AG10803 (cell line): ENCODE measurements at places on chromosomes 5 and 9.

DNA sequence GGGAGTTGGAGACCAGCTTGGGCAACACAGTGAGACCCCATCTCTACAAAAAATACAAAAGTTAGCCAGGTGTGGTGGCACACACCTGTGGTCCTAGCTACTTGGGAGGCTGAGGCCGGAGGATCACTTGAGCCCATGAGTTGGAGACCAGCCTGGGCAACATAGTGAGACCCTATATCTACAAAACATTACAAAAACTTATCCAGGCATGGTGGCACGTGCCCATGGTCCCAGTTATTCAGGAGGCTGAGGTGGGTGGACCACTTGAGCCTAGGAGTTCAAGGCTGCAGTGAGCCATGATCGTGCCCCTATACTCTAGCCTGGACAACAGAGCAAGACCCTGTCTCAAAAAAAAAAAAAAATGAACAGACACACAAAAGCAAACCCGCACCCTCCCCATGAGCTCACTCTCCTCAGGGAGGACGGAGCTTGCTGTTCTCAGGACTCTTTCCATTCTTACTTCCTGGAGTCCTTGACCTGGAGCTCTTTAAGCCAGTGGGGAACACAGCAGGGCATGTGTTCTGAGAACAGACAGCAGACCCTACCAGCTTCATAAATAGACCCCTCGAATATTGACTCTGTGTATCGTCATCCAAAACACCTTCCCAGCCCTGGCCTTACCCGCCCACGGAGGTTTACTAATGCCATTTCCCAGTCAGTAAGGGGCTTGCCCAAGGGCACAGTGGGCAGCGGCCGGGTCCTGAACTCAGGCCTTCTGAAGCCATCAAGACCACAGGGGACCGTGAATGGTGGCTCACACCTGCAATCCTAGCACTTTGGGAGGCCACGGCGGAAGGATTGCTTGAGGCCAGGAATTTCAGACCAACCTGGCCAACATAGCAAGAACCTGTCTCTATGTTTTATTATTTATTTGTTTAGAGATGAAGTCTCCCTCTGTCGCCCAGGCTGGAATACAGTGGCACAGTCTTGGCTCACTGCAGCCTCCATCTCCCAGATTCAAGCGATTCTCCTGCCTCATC lies 11.1 kb downstream of the PTGES2 start:
- DNase-seq, result no peak

DNA sequence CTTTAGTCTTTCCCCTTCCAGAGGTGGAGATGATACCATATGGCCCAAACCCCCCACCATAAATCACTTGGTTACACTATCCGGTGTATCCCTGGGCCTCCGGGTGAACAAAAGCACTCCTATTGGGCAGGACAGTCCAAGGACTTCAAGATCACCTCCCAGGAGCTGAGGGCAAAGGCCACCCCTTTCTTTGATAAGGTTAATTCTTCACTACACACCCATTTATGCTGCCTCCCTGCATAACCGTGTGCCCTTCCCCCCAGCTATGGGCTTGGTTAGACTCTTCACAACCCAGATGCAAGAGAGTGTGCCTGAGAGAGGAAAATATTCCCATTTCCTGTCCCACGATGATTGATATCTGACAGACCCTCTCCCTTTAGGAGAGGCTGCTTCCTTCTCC lies 64.8 kb upstream of the PRRC1 start:
- no peak for DNase-seq

- no peak for DNase-seq
Measured at GRCh38 chr5:170811719-170812118, 28.2 kb downstream of the GABRP start.

- no peak for DNase-seq
Measured at GRCh38 chr5:143076377-143076776, 306.2 kb downstream of the ARHGAP26 start.

GRCh38 chr5:68178579-68178978 lies 37.0 kb upstream of the PIK3R1 start:
- DNase-seq, result no peak

GRCh38 chr5:157047898-157048297 lies 11.0 kb downstream of the HAVCR1 start:
- no peak for DNase-seq

DNA sequence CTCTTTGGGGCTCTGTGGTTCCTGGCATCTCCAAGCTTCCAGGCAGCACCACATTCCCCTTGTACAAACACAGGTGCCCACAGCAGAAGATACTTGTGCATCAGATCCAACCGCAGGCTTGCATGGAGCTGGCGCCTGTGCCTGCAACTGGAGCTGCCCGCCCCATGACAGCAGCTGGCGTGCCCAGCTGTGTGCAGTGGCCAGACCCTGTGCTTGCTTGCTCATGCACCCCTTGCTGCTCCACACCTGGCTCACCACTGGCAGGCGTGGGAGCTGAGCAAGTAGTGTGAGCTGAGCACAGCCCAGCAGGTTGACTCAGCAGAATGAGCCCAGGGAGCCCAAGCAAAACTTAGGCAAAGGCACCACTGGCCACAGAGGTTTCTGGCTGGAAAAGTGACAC lies 84.4 kb upstream of the STARD4 start:
- no peak for DNase-seq

- DNase-seq, result peak; percentile 78
Measured at GRCh38 chr5:177494346-177495195, 2.8 kb downstream of the PDLIM7 start.

DNA sequence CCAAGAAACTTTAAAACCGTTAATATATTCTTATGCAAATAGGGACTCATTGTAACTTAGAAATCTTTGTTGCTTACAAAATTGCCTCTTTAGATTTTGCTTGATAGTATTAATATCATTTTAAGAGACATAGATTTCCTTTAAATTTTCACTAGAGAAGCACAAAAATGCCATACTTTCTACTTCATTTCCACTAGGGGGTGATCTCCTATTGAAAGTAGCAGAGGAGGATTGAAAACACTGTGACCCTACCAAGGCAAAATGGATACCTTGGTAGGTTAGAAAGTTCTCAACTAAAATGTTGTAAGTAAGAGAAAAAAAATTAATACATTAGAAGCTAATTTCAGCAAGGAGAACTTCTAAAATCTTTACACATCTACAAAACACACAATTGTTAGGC lies 204.9 kb downstream of the CHSY3 start:
- DNase-seq, result peak; percentile 44

DNA sequence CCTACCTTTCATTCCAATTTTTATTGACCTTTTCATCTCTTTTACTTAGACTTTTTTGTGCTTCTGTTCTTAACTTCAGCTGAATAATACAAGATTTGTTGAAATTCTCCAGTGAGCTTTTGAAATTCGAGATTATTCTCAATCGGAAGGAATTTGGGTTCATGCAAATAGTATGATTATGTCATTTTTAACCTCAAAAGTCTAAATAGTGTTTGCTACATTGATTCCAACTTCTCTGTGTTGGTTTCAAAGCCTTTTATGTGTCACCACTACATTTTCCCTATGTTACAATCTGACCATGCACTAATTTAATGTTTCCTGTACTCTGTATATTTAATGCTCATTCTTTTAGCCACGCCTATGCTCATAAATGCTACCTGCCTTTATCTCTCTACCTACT lies 44.1 kb downstream of the VPS13A start:
- no peak for DNase-seq

DNA sequence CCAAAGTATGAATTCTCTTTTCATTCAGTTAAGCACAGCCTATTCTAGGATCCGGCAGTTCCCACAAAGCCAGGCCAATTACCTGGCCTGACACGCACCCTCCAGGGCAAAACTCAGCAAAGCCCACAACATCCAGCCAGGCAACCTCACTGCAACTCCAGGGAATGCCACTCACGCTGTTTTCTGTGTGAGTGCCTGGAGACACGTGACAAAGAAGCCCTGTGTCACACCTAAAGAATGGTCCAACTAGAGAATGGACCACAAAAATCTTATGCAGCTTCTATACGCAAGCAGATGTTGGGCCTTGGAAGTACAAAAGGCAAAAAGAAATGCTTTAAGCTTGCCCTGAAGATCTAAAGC lies 20.2 kb downstream of the RETREG1 start:
- peak; percentile 80 for DNase-seq

DNA sequence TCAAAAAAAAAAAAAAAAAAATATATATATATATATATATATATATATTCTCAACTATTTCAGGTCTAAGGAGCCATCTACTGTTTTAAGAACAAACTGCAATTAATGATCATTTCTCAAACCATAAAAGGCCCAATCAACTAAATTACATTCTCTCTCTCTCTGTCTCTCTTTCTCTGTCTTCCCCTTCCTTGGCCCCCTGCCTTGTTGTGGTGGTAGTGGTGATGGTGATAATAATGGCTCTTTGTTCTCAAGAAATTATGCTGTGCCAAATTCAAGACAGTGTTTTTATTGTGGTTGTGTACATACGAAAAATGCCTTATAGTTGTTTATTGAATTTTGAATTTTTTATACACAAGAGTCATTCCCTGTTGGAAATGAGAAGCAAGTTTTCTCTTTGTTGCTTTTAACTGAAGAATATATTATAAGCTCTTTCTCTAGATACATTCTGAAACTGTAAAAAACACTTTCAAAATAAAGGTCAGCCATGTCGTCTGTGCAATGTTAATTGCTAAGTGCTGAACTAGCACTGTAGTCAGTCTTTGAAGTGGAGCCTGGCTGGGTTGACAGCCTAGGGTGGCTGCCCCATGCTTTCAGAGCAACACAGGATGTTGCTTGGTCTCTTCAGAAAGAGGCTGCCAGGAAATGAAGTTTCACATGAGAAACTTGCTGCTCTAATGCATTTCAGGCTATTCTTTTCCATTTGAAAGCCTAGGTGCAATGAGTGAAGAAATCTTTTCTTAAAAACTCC lies 96.0 kb downstream of the HINT1 start:
- no peak for DNase-seq

DNA sequence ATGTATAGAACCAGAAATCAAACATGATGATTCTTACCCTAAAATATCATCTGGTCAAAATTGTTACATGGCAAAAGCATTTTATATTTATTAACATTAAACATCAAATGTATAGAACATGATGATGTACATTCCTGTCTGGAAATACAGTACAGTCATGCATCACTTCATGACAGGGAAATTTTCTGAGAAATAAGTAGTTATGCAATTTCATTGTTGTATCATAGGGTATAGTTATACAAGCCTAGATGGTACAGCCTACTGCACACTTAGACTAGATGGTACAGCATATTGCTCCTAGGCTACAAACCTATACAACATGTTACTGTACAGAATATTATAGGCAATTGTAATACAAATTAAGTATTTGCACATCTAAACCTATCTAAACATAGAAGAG lies 64.6 kb upstream of the VCAN start:
- DNase-seq, result no peak

DNA sequence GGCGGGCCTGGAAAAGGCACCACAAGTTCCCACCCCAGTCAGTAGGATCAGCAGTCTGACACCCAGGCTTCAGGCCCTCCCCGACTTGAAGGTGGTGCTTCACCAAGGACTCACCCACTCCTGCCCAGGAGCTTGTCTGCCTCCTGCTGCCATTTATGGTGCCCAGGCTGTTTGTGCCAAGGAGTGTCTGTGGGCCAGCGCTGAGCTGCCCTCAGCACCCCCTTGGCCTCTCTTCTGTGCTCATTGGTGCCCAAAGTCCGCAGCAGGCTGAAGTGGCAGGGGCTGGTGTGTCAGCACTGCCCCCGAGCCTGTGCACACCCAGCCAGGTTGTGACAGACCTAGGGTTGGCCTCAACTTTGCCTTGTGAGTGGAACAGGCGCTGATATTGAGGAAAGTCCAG lies 23.5 kb downstream of the JMY start:
- DNase-seq, result no peak

GRCh38 chr9:132369421-132369820 lies 14.6 kb upstream of the SETX start:
- no peak for DNase-seq

- no peak for DNase-seq
Measured at GRCh38 chr9:68907910-68908309, 106.0 kb downstream of the PRKACG start.

- no peak for DNase-seq
Measured at GRCh38 chr5:179221877-179222220, 123.4 kb downstream of the ADAMTS2 start.

- DNase-seq, result no peak
Measured at GRCh38 chr5:105782501-105782900, 1888.2 kb downstream of the EFNA5 start.

GRCh38 chr5:139561655-139562451 lies 714 bp downstream of the UBE2D2 start:
- peak; percentile 37 for DNase-seq

- peak; percentile 79 for DNase-seq
Measured at GRCh38 chr5:141940695-141941271, 17.1 kb downstream of the DELE1 start.

GRCh38 chr5:27568811-27569210 lies 530.4 kb upstream of the CDH9 start:
- DNase-seq, result no peak

- DNase-seq, result no peak
Measured at GRCh38 chr5:148989567-148989966, 73.3 kb downstream of the SH3TC2 start.

GRCh38 chr5:141084487-141084989 lies 9.9 kb upstream of the PCDHB2 start:
- DNase-seq, result peak; percentile 56

DNA sequence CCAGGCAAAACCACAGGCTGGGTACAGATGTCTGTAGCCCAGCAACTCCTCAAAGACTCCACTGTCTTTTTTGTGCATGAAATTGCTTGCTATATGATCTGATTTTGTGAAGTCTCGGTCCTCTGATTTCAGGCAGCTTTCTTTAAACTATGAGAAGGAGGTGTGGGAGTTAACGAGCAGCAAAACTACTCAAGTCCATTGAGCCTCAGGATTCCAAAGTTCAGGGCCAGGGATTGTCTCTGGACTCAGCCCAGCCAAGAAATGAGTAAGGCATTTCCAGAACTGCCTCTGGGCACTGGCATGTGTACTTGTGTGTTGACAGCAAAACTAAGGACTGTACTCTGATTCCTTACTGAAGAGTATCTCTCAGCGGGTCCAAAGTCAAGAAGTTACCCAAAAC lies 53.4 kb upstream of the GLIS3 start:
- peak; percentile 11 for DNase-seq

- DNase-seq, result peak; percentile 52
Measured at GRCh38 chr5:142110046-142110531, 1.5 kb downstream of the NDFIP1 start.

DNA sequence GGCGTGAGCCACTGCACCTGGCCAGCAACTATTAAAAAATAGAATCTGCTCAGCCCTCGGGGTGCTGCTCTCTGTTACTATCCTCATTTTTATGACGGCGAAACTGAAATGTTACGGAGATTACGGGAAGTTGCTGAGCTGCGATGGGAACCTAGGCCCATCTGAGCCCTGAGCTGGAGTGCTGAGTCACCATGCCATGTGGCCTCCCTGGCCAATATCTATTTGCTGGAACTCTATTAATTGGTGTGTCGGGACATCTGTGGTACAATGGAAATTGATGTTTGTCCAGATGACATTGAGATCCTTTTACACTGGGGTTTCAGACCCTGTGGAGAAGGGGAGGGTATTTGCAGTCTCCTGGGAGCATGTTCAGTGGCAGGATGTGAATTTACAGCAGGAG lies 8.1 kb downstream of the PRDM12 start:
- no peak for DNase-seq
